Stimulated activated CD4-positive, alpha-beta T cell treated with anti-CD3 and anti-CD28 coated beads, Interleukin-12 subunit alpha, Interleukin-12 subunit beta, amount 100 ng/mL, for 4 hours (primary cell): ENCODE measurements at places on chromosomes 1 and 21.

GRCh38 chr1:184480736-184481135 lies 93.9 kb downstream of the C1orf21 start:
- no peak for DNase-seq

GRCh38 chr21:38968887-38969543 lies 163.3 kb downstream of the ETS2 start:
- no peak for DNase-seq

DNA sequence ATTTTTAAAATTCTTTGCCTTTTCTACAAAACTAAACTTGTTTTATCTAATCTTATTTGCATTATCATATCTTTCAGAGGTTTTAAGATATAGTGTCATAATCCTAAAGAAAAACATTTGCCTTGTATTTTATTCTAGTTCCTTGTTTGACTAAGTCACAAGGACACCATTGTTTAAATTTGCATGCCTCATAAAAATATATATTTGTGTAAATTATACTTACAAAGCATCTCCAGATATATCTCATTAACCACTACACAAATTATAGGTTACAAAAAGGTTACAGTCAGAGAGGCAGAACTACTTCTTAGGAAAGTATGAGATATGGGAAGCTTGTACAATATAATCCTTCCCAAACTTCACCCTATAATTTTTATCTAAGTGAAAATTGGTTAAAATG lies 4.2 kb upstream of the RGS13 start:
- no peak for DNase-seq

DNA sequence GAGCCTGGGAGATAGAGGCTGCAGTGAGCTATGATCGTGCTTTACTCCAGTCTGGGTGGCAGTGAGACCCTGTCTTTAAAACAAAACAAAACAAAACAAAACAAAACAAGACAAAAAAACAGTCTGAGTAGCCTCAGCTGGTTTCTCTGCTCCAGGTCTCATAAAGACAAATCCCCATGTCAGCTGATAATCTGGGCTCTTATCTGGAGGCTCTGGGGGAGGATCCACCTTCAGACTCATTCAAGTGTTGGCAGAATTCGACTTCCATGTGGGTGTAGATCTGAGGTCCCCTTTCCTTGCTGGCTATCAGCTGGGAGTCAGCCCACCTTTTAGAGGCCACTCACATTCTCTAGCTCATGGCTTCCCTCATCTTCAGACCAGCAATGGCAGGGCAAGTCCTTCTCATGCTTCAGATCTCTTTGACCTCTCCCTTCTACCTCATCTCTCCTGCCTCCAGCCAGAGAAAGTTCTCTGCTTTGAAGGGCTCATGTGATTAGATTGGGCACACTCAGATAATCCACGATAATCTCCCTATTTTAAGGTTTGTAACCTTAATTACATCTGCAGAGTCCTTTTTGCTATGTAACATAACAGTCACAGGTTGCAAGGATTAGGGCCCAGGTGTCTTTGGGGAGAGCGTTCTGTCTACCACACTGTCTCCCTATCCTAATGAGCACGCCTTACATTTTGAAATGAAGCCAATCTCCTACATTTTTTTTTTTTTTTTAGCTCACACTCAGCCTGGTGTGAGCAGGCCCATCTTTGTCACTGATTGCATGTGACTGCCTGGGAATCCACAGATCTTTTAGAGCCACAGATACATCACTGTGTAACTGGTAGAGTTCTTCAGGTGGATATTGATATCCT lies 7.5 kb upstream of the PYCR2 start:
- DNase-seq = no peak

- no peak for DNase-seq
Measured at GRCh38 chr1:15351310-15351709, 58.4 kb upstream of the EFHD2 start.

DNA sequence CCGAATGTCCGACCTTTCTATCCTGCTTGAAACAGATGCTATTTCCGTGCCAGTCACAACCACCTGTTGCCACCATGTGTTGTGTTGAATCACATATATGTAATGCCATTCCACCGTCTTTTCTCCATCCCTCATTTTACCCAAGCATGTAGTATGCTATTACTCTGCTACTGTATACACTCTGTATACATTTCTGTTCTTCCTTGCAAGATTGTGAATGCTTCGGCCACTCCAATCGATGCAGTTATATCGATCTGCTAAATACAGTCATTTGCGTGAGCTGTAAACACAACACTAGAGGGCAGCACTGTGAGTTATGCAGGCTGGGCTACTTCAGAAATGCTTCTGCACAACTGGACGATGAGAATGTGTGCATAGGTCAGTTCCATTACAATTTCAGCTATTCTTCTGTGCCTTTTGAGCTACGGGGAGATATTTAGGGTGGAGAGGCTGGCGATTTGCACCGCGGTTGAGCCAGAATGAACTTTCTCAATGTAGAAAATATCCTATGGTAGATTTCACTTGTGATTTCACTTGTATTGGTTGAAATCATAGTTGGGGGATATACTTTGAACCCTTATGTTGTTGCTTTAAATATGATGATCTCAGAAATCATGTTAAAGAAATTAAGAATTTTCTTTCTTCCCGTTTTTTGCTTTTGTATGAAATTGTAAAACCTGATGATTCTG lies 289.8 kb downstream of the NTNG1 start:
- no peak for DNase-seq

GRCh38 chr1:4837031-4837600 lies 182.7 kb downstream of the AJAP1 start:
- no peak for DNase-seq

- DNase-seq = peak; percentile 60
Measured at GRCh38 chr1:110674337-110675059, at the start of gene KCNA3. TSS of gene KCNA3 (minus strand) at chr1:110674940. CDS start at chr1:110674809, 131 bp downstream.

DNA sequence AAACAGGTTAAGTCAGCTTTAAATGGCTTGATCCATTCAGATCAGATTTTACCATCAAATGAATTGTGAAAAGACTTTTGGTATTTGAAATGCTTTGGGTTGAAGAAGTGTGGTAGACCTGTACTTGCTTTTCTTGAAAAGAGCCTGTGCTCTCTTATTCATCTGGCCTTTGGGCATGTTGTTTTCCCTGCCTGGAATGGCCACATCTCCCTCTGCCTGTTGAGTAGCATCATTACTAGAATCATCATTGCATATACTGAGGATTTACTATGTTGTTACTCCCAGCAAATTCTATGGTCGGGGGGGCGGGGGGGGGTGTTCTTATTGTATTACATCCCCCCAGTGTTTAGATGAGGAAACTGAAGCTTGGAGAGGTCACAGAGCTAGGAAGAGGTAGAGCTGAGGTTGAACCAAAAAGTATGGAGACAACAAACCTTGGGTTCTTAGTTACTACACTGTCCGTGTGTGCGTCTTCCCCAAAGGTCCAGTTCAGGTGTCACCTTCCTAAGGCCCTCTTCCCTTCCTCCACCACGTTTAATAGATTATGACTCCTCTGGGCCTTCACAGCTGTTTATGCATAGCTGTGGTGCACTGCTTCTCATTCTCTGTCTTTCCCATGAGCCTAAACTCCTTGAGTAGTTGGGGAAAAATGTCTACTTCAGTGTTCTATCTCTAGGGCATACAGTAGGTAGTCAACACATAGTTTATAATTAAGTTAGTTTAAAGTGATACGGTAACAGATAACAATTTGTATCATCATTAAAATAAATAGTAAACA lies 246.4 kb upstream of the HOOK1 start:
- DNase-seq = no peak

GRCh38 chr1:40899230-40899870 lies 37.2 kb upstream of the CITED4 start:
- DNase-seq = no peak
